Stimulated activated CD4-positive, alpha-beta T cell treated with anti-CD3 and anti-CD28 coated beads, TNF-alpha, amount 100 ng/mL, for 24 hours (primary cell): ENCODE measurements at places on chromosomes 3 and 15.

DNA sequence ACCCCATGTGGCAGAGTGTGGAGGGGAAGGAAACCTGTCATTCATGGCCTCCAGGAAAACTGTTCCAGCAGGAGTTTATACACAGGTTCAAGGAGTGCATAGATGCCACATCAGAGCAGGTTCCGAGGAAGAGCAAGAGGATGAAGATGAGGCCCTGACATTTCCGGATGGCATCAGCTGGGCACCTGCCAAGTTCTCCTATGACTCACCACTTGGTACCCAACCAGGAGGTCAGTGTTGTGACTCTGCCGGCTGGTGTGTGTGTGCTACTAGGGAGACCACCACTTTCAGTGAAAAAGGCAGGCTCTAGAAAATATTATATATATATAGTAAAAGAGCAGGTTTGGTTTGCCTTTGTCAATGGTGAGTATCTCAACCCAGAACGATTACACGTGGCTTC lies 69.3 kb downstream of the NTRK3 start:
- DNase-seq, result no peak

GRCh38 chr3:153144071-153144470 lies 18.0 kb upstream of the RAP2B start:
- no peak for DNase-seq

GRCh38 chr3:17065315-17065714 lies 180.6 kb downstream of the PLCL2 start:
- no peak for DNase-seq

GRCh38 chr15:71273731-71274447 lies 158.6 kb downstream of the THSD4 start:
- DNase-seq, result no peak

DNA sequence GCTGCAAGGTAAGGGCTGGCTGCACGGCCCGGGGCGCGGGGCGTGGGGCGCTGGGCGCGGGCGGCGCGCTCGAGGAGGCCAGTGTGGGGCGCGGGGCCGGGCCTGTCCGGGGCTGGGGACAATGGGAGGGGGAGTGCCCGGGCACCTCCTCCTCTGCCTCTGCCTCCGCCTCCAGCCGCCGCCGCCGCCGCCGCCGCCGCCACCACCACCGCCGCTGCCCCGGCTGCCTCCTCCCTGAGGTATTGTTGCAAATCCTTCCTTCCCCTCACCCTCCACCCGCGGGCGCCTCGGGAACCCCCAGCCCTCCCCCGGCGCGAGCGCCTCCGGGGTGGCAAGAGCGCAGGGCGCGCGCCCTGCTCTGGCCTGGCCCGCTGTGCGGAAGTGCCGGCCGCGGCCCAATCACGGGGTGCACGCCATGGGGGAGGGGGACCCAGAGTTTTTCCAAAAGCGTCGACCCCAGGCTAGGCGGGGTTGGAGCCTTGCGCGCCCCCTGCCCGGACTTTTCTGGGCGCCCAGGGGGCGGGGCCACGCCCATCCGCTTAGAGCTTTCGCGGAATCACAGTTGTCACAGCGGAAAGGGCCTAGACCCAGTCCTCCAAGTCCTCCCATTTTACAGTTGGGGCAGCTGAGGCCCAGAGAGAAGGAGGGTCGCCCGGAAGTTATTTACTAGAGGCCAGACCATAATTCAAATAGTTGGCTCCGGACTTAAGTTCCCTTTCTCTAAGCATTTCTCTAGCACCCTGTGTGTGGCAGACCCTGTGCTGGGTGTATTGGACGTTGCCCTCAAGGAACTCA lies at the start of gene LPP:
Gene LPP (plus strand): TSS at position 144 of the 795 bp plus-strand sequence. CDS start 251,964 bp downstream, outside the sequence.
- DNase-seq, result peak; percentile 44

GRCh38 chr15:59456114-59456513 lies 18.1 kb downstream of the FAM81A start:
- DNase-seq, result no peak

GRCh38 chr3:101602731-101603130 lies 28.8 kb downstream of the PCNP start:
- DNase-seq, result no peak

GRCh38 chr15:45287390-45287956 lies 35.4 kb downstream of the SLC28A2 start:
- DNase-seq, result no peak

DNA sequence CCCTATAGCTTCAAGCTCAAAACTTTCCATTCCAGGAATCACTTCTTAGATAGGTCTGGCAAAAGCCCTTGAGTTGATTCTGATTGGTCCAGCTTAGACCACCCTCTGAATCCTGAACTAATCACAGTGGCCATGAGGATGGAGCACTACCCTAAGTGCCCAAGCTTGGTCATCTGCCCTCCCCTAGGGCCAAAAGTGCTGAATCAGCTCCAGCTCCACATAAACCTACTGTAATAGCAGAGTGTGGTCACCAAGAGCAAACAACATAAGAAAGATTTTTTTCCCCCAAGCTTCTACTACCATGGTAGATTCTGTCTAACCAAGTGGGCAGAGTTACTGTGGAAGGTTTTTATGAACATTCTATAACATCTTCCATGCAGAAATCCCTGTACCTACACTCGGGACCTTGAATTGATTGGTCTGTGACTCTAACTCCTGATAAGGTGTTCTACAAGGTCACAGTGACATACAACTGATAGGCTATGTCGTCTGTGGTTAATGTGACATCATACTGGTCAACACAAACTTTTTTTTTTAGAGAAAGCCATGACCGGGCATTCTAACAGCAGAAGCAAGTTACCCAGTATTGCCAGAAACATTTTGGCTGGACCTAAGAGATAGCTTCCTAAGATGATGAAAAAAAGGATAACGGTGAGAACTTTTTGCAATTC lies 320.9 kb downstream of the MAGI1 start:
- DNase-seq, result no peak

GRCh38 chr3:46540550-46540949 lies 25.6 kb downstream of the LRRC2 start:
- no peak for DNase-seq

- DNase-seq, result no peak
These were observed 247.3 kb upstream of the KCNH8 start for GRCh38 chr3:18900994-18901393.

DNA sequence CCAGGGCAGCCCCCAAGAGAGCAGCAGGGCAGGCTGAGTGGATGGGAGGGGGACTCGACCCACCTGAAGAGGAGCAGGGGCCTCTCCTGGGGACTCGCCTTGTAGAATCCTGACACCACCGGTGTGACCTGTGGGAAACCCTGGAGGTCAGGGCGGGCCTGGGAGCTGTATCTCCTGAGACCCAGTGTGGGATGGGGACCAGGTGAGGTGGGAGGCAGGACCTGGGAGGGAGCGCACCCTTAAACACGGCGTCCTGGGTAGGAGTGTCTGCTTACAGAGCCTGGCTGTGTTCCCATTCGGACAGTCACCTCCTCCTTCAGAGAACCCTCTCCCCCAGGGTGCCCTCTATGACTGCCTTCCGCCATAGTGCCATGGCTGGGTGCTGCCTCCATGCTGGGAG lies 27.1 kb downstream of the C15orf39 start:
- no peak for DNase-seq
